ENCODE measurements at places on chromosomes 1 and 21.

- no peak for DNase-seq
These were observed 3.1 kb upstream of the BLACAT1 start for GRCh38 chr1:205458777-205459566.

- no peak for DNase-seq
These were observed 362.2 kb downstream of the SRGAP2C start for GRCh38 chr1:121546830-121547591.

GRCh38 chr1:31605908-31606427 is 11.5 kb upstream of the HCRTR1 start:
- DNase-seq: no peak

DNA sequence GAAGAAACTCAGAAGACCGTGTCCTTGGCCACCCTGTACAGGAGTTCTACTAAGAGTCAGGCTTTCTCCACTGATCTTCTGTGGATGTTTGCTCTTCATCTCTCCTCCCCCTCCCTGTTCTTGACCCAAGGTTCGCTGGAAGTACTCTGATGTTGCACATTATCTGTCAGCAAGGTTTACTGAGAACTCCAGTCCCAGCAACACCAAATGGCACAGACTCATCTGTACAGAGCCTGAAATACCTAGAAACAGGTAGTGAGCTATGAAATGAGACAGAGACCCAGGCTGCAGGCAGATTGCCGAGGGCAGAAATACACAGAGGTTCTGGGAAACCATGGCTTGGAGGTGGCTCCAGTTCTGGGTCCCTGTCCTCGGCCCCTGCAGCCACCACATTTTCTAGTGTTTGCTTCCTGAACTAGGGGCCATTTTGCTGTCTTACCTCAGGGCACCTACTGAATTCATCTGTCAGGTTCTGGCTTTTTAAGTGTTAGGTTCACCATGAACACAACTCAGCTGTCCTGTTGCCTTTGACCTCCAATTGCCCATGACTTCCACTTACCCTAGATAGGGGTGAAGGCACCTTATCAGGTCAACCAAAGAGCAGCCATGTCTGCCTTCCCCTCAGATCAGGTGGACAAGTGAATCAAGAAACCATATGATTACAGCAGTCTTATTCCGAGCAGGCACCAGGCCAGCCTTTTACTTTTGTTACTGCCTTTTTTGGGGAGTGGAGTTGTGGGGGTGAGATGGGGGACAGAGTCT is 92.2 kb downstream of the CDC7 start:
- no peak for DNase-seq

DNA sequence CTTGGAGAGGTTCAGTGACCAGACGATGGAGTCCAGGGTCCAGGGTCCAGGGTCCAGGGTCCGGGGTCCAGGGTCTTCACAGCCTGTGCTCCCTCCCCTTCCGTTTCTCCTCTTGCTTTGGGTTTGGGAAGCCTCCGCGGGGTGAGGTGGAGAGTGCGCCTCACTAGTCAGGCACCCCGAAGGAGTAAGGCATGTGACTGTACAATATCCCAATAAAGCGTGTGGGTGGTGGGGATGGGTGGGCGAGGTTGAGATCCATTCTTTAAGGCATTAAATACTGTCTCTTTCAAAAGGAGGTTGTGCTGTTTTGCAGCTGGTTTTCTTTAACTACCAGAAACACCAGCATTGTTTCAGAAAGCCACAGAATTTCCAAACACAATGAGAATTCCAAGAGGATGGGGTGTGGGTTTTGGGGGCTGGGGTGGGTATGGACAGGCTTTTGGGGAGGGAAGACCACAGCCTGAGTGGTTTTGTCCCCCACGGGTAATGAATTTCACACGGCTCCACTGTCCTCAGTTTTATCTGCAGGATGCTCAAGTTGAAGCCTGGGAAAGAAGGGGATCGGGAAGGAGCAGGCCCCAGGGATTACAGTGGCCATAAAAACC is 65.7 kb downstream of the KIF26B start:
- DNase-seq: no peak

DNA sequence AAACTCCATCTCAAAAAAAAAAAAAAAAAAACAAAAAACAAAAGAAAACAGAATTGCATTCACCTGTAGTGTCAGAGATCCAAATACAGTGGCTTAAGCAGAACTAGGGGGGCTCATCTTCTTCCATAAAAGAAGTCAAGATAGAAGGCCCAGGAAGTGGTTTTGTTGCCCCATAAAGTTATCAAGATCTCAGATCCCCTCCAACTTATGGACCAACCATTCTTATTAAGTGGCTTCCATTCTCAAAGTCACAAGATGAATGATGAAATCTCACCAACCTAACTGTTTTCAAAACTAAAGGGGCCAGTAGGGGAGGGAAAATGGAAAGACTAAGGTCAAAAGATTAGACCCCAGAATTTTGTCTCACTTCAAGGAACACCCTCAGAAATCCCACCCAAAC is 30.1 kb upstream of the DUSP23 start:
- DNase-seq: no peak

DNA sequence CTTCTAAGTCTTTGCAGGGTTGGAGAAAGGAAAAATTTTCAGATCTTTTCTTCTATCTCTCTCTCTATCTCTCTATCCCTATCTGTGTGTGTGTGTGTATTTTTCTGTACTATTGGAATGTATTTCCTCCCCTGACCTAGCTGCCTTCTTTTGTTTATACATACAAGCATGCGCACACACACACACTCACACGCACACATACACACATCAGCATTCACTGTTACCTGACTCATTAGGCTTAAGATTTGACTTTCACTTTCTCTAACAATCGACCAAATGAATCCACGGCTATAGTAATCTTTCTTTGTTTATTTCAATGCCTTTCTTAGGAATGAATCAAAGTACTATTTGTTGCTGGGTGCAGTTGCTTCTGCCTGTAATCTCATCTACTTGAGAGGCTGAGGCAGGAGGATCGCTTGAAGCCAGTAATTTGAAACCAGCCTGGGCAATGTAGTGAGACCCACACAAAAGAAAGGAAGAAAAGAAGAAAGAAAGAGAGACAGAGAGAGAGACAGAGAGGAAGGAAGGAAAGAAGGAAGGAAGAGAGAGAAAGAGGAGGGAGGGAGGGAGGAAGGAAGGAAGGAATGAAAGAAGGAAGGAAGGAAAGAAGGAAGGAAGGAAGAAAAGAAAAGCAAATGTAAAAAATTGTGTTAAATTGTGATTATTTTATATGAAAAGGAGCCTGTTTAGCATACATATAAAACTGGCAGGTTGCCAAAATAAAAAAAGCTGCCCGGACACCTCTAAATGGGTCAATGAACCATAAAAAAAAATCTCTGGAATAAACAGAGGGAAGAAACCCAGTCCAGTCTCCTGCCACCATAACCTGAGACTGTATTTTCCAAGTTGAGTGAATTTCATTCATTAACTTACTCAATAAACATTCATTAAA is 206.8 kb downstream of the ZNF326 start:
- DNase-seq: no peak

DNA sequence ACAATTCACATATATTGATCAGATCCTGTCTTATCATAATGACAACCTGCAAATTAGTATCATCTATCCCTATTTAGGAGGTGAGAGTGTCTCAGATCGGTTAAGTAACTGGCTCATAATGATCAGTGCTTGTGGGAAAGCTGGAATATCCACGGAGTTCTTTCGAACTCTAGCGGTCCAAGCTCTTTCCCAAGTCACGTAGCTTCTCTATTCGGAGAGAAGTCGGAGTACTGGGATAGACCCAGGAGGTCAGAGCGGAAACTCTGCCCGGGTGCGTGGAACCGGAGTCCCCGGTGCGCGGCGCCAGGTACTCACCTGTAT is 339 bp downstream of the PTGS2 start:
- DNase-seq: no peak

- no peak for DNase-seq
These were observed 51.7 kb upstream of the AJAP1 start for GRCh38 chr1:4602462-4603294.

- DNase-seq: no peak
These were observed 546 bp upstream of the ZNF695 start for GRCh38 chr1:247008406-247008799.

DNA sequence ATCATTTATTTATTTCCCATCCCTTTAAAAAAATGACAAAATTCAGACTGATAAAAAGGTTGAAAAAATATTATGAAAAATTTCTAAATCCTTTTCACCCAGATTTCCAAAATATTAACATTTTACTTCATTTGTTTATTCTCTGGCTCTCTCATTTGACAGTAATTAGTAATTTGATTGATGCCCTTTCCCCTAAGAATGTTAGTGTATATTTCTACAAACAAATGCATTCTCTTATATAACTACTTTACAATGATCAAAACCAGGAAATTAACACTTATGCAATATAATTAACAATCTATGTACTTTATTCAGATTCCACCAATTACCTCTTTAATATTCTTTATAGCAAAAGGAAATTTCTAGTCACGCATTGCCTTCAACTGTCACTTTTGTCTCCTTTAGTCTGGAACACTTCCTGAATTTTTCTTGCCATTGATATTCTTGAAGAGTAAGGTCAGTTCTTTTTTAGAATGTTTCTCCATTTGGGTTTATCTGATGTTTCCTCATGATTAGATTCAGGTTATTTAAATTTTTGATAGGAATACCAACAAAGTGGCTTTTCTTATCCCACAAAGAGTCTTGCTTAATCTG is 3.9 kb downstream of the CD53 start:
- DNase-seq: no peak

GRCh38 chr1:209095627-209096595 is 487.6 kb upstream of the CAMK1G start:
- DNase-seq: no peak

All from effector CD4-positive, alpha-beta T cell (primary cell).